ENCODE measurements at places on chromosomes 11 and 22.

DNA sequence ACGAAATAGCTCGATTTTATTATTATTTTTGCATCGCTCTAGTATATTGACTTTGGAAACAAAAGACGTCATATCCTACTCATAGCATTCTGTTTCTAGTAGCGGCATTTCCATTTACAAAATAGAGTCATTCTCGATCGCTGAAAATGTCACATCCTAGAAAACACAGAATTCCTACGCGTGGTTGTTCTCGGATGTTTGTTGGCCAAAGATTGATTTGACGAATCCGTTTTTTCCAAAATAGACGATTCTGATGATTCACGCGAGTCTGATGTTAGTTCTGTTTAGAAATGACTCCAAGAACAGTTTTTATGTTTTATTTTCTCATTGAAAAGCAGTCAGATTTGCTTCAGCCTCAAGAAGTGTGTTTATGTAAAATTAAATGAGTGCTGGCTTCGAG is 47.6 kb downstream of the SMIM38 start:
- no peak for DNase-seq

GRCh38 chr11:111018566-111018965 is 227.0 kb upstream of the POU2AF2 start:
- no peak for DNase-seq

DNA sequence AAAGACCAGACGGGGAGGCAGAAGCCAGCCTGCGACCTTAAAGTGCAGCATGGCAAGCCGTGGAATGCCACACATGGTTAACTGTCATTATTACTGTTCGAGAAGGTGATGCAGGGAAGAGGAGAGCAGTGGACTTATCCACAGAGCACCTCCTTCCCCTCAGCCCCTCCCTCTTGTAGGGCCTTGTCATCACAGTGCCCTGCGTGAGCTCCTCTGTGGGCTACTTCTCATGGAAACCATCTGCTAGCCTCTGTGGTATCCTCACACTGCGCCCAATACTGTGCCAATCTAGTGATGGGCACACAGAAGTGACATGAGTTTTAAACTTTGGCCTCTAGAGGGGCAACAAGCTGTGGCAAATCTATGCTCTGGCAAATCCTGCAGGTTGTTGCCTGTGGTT is 18.2 kb upstream of the CCDC134 start:
- DNase-seq, result no peak

DNA sequence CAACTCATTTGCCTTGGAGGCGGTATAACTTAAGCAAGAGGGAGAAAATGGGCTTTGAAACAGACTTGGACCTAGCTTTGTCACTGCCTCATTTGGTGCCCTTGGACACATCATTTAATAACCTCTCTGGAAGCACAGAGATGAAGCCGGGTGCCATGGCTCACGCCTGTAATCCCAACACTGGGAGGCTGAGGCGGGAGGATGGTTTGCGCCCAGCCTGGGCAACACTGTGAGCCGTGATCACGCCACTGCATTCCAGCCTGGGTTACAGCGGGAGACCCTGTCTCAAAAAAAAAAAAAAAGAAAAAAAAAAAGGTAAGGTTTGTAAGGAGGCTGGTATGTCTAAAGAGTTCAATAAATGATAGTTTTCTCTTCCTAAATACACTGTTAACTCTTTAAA is 806 bp downstream of the COA4 start:
- DNase-seq, result no peak

- no peak for DNase-seq
Measured at GRCh38 chr11:64032050-64032449, 3.7 kb upstream of the FLRT1 start.

DNA sequence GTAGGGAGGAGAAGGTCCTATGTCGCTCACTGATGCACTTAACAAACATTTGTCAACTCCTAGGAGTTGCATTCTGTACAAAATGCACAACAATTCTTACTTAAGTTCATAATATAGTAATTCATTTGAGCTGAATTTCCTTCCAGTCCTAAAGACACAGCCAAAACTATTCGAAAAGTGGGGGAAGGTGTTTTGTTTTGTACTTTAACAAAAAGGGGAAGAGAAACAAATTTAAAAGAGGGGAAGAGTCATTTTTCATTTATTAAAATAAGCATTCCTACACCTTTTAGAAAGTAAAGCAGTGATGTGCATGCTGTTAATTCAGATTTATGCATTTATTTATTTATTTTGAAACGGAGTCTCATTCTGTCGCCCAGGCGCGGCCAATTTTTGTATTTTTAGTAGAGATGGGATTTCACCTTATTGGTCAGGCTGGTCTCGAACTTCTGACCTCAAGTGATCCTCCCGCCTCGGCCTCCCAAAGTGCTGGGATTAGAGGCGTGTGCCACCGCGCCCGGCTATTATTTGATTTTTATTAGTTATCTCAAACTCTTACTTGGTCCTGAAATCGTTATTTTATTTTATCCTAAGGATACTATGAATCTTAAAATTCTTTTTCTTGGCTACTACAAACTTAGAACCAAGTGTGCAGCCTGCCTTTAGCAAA is 1.1 kb upstream of the FANCF start:
- DNase-seq, result no peak

GRCh38 chr11:26086028-26086427 is 245.9 kb upstream of the ANO3 start:
- no peak for DNase-seq

DNA sequence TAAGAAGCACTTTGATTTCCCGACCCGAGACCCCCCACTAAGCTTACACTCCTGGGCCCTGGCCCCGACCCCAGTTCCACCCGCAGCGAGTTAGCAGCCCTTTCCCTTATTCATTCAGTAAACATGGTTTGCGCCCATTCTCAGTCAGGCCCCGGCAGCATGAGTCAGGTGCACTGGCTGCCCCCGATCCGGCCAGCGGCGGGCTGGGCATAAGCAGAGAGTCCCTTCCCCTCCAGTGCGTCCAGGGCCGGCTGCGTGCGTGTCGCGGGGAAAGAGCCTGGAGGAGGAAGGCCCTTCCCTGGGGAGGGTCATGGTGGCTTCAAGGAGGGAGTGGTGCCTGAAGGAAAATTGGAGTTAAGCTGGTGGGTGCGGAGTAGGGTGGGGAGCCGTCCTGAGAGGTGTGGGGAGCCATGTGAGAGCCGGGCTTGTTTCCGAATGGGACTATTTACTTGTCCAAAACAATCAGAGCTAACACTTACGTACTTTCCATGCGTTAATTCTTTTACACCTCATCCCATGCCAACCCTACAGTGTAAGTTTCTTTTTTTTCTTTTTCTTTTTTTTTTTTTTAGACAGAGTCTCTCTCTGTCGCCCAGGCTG is 657 bp downstream of the IGHMBP2 start:
- DNase-seq, result no peak

DNA sequence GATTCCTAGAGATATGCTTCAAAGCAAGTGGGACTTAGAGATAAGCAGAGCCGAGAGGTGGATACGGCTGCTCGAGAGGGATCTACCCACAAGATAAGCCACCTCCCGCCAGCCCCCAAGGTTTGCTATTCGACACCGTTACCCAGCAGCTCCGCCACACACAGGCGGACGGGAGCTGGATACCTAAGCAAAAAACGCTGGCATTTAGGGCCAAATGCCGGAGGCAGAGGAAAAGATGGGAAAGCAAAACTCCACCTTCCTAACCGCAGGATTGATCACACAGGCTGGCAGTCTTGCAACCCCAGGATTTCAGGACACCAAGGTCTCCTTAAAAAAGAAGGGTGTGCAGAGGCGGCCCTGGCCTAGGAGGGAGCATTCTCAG is 709 bp downstream of the FTH1 start:
- DNase-seq, result no peak

- DNase-seq, result no peak
Measured at GRCh38 chr22:17741866-17742526, 32.3 kb downstream of the BID start.

DNA sequence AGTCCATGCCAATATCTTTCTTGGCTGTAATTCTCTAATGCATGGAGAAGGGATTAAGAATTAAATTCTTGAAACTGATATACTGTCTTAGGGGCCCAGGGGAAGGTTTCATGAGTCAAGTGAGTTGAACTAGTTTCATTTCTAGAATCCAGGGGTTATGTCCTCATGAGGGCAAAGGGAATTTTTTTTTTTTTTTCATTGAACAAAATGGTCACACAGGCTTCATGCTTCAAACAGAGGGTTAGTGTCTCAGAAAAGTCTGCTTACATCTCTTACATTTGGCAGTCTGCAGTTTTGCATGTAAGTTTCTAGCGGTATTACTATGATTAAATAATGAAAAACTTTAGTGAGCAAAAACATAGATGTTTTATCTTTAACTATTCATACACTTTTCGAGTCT is 32.9 kb downstream of the PPME1 start:
- DNase-seq, result no peak

DNA sequence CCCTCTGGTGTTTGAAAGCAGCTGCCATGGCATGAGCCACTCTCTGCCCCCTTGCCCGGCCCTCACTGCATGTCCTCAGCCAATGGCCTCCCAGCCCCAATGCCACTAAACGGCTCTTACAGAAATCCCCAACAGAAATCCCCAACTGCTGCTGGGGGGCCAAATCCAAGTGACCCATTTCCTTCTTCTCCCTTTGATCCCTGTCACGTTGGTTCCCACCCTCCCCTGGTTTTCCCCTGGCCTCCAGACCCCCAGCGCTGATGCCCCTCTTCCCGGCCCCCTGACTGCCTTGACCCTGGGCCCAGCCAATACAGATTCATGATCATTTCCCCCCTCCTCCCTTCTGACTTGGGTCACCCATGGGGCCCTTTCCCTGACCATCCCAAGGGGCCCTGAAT is 30.9 kb downstream of the IGLL1 start:
- DNase-seq, result no peak

DNA sequence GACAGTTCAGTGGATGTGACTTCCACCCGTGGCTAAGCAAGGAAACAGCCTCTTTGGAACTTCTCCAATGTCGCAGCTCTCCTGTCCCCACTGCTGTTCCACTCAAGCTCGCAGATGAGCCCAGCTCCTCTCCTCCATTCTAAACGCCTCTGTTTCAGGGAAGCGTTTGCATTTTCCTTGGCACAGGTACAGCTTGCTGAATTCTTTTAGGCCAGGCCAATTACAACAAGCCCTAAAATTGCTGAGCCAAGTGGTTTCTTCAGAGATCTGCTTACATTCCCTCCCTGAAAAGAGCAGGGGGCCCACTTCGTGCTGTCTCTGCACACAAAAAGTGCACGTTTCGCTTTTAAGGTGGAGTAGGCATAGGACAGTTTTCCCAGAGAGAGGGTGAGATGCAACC is 91.5 kb upstream of the BLID start:
- no peak for DNase-seq

DNA sequence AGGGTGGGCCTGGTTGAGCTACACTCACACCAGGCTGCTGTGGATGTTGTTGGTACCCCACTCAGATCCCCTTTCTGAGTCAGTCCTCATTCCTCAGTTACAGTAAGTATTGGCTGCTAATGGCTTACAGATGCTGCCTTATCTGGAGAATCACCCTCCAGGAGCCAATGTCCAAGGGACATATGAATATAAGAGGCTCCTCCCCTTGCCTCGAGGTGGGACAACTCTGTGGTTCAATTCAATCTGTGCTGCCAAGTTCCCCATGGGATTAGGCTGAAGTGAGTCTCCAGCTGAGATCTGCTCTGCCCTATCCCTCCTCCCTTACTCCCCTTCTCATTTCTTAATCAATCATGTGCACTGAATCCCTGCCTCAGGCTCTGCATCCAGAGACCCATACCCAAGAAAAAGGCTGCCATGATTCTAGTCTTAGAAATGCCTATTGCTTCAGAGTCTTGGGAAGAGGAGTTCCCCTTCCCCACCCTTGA is 168.8 kb upstream of the SYT13 start:
- no peak for DNase-seq

DNA sequence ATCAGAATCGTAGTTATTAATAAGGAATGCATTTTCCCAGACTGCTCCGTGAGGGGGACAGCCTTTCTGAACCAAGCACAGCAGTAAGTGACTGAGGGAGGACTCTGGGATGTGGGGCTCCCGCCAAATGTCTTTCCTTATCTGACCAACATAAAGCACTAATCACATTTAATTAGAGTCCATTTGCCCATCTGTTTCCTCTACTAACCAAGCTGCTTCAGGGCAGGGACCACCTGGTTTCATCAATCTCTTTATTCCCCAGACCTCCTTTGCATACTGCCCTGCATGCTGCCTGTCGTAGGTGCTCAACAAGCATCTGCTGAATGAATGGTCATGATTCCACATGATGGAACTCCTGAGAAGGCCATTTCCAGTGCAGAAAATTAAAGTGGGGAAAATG is 29.4 kb downstream of the SMCO4 start:
- no peak for DNase-seq

DNA sequence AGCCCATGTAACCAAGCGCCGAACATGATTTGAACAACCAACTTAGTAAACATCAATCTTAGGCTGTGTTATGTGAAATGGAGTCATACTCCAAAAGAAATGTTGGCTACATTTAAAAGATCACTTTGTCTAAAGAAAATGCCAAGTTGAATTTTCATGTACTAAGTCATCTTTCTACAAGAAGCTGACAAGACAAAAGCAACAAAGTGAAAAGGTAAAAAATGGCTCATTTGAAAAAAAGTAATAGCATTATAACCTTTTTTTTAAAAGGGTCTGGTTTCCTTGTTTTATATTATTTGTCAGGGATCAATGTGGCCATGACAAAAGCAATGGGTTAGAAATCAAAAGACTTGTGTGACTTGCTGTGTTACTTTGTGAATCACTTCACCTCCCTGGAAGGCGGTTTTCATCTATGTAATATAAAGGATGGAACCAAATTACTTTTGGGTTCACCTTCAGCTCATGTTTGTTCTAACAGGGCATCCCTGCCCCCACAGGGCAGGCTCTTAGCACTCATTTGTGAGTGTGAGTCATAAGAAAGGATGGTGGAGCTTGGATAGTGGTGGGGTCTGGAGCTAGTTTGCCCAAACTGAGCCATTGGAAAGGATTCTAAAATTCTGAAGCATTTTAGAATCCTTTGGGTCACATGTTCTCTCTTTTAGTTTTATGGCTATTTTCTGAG is 131.9 kb upstream of the MTMR2 start:
- DNase-seq, result no peak

DNA sequence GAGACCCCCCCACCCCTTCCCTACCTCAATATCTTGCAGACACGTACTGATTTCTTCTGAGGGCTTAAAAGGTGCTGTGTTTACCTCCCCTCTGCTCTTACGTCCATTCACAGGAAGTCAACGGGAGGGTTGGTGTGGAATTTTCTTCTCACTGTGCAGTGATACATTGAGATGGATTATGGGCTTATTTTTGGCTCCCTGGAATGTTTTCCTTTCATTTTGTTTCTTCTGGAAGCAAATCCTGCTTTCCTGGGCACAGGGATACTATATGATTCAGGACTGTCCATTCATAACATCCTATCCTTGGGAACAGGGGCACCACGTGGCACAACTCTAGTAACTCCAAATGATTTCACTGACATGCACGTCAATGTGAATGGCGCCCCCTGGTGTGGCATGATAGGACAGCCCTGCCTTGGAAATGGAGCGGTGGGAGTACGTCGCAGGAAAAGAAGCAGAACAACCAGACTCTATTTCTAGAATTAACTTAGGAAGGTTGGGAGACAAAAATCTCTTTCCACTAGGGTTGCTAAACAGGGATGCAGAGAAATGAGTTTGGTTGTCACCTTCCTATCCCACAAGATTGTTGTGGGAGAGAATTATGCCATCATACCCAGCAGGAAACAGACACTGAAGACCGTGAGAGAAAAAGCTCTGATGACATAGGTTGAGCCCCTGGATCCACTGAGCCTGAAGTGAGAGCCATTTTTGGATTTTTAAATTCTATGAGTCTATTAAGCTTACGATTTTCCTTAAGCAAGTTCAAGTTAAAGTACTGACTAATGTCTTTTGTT is 146.5 kb upstream of the RAG2 start:
- DNase-seq, result peak; percentile 33

- DNase-seq, result no peak
Measured at GRCh38 chr11:127451861-127452260, 451.3 kb upstream of the KIRREL3 start.

Data from LNCaP clone FGC (cell line).